ENCODE measurements at places on chromosomes 12 and 14.

- DNase-seq: no peak
Observed at GRCh38 chr14:103019826-103020225, 37.5 kb downstream of the CDC42BPB start.

DNA sequence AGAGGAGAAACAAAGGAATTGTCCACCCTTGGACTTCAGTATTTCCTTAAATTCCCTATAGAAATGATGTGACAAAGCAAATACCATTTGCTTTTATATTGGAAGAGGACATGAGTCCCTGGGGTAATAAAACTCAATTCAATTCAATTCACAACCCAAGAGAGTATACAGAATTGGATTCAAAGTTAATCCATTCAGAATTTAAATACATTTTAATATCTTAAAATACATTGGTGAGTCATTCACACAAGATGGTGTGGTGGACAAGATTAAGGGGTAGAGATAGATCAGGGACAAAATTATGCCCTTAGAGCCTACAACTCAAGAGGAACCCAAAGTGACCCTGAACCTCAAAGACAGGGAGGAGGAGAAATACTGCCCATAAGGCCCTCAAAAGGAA, 495.0 kb upstream of the TMPO start:
- DNase-seq: no peak

GRCh38 chr14:103308717-103309616, 25.1 kb upstream of the EIF5 start:
- no peak for DNase-seq

GRCh38 chr12:71551529-71551928, 111.9 kb downstream of the LGR5 start:
- DNase-seq: no peak

DNA sequence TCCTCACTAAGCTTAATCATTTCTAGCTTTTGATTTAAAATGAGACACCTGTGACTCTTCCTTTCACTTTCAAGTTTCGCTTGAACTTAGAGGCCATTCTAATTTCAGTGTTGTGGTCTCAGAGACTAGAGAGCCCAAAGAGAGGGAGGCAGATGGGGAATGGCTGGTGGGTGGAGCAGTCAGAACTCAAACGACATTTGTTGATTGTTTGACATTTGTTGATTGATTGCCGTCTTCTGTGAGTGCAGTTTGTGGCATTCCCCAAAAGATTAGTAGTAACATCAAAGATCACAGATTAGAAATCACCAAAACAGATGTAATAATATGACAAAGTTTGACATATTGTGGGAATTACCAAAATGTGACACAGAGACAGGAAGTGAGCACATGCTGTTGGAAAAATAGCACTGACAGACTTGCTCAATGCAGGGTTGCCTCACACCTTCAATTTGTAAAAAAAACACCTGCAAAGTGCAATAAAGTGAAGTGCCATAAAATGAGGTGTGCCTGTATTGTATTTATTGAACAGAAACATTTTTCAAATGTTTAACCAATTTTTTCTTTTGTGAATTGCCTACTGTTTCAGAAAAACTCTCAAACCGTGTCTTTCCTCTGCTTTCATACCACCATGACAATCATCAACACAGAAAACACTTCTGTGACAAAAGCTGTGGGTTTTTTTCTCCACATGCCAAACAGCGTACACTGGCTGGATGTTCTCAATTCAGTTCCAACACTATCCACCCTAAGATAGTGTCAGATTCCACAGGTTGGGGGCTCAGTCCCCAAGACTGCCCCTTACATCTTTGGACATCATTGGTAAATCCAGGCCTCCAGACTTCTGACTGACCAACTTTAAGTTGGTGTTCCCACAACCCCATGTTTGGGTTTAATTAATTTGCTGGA, 376.3 kb upstream of the RGS6 start:
- DNase-seq: no peak

DNA sequence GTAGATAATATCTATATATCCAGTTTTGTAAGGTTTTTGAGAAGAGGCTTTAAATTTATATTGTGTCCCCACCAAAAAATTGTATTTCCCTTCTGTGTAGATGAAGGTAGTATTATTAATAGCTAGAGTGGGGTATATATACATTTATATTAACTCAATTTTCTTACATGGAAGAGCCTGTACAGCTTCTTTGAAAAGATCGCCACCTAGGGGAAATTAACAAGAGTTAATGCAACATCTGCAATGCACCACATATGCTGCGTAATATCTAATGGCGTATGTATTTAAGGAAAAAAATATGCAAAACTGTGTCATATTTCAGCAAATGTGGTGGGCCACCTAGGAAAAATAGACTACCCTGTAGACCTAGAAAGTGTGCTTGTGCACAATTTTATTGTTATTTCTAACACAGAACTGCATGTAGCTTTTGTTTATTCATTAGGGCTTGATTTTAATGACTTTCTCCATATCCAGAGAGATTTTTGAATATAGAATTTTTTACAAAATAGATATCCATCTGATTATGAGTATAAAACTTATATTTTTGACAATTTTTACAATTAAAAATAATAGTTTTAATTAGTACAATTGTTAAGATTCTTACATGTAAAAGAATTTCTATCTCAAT, 14.0 kb downstream of the CCER1 start:
- DNase-seq: peak; percentile 45

DNA sequence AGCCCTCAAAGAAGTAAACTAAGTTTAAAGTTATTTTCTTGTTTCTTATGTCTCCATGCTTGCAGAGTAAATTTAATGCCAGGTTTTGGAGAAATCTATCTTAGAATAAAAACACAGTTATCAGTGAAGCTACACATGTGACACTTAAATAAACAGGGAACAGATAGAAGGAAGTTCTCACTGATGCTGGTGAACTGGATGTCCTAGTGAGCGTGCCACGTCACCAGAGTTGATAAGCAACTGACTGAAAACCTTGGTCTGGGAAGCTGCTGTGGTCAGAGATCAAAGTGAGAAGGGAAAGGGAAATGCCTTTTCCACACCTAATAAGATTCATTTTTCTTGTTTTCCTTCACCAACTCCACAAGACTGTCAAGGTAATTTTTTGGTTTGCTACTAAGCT, 74.8 kb upstream of the PCED1B start:
- DNase-seq: no peak

DNA sequence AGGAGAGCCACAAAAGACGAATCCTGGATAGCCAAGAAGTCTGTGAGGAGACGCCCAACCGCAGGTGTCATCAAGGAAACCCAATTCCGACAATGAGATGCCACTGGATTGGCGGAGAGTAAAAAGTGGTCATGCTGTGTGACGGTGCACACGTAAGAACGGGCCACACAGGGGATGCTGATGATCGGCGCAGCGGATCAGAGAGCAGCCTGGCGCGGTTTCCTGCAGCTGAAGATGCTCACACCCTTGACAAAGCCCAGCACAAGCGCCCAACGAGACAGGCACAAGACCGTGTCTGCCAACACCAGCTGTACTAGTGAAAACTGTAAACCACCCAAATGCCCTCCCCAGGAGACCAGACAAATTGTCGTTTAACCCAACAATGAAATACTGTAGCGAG, 55.8 kb downstream of the CCDC85C start:
- no peak for DNase-seq

DNA sequence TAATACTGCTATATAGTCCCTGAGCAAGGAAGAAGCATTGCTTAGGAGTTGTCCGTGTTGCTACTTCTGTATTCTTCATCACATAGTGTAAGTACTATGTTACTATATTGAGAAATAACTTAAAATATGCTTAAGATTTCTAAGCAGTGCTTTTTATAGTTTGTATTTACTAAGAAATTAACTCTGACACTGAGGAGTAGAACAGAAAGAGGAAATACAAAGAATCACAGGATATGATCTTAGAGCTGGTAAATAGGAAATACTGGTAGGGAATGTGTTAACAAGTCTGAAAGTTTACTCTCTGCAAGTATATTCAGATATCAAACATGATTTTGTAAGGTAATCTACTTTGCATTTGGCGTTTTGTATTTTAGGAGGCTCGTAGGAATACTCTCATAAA, 15.5 kb downstream of the XPOT start:
- DNase-seq: no peak

Data from NCI-H524 treated with DMSO at 0.1 percent for 48 hours (cell line).